ENCODE measurements at places on chromosomes 5 and 9. TPM values are rescaled to one million over a fixed set of nuclear protein-coding genes. Genes with fewer than 3 reads are reported as not detected.

DNA sequence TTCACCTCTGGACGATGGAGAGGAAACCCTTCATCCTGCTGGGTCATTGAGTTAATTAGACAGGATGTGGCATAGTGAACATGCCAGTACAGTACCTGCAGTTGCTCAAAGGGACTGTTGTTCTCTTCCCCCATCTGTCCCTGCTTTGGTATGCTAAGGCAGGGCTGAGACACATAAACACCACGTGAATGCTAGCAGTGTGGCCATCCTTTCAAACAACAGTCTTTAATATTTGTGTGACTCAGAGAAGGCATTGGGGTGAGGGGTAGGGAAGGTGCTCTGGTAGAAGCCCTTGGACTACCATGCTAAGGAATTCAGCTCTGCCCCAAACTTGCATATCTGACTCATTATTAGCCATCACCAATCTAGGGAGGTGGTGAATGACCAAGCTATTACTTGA lies 180.2 kb upstream of the ZNF618 start:
- DNase-seq: no peak

GRCh38 chr9:13847270-13847669 lies 466.7 kb downstream of the NFIB start:
- DNase-seq: no peak

DNA sequence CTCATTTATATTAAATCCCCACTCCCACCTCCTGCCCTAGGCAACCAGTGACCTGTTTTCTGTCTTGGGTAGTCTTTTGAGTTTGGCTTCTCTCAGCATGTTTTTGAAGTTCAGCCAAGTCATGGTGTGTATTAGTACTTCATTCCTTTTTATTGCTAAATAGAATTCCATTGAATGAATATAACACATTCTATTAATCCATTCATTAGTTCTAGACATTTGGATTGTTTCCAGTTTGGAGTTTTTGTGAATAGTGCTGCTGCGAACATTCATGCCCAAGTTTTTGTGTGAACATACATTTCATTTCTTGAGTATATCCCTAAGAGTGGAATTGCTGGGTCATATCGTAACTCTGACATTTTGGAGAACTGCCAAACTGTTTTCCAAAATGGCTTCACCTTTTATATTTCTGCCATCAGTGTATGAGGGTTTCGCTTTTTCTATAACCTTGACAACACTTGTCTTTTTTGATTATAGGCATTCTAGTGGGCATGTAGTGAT lies 2.7 kb downstream of the ZNF346 start:
- DNase-seq: no peak

- no peak for DNase-seq
These were observed 464.7 kb upstream of the C9orf72 start for GRCh38 chr9:28037968-28038367.

Gene TAL2
- total RNA-seq: not detected

DNA sequence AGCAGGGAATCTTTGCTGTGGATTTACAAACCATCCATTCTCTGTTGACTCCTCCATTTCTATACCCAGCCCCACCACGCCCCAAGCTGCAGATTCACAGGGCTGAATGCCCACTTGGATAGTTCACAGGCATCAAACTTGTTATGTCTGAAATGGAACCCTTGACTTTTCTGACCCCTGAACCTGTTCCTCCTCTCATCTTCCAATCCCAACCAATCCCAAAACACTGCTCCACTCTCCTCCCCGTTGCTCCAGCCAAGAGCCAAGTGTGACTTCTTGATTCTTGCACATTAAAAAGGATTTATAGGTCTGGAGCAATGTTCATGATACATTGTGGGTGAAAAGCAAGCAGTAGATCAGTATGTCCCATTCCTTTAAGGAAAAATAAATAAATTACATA lies 145.6 kb downstream of the DAB2IP start:
- no peak for DNase-seq

Gene PHYHD1
- total RNA-seq: 0.23 TPM

Gene FOXD4L4
- 0.53 TPM for total RNA-seq
